ENCODE measurements at places on chromosomes 12 and 14.
A peak's percentile ranks its signal among the peaks of the same experiment; 100 is the strongest.

DNA sequence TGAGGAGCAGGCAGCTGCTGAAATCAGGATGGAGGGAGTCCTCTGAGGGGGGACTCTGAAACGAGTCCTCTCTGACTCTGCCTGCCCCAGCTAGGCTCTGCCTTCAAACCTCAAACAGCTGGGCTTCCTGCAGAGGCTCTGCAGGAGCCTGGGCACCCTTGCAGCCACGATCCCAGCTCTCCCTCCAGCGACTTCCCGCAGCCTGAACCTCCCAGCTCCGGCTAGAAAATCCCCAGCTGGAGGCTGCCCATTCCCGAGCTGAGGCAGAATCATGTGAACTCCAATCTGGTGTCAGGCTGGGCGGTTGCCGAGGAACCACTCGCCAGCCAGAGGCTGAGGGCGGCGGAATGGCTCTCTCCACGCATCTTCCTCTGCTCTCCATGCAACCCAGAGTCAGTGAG lies at the start of gene GPR68:
Gene GPR68, minus strand, starts transcription at position 204 of the 401 bp plus-strand sequence. CDS start 9,654 bp downstream, outside the sequence.
- no peak for DNase-seq

- DNase-seq: no peak
These were observed 645.6 kb upstream of the TMEM132C start for GRCh38 chr12:127621366-127621765.

DNA sequence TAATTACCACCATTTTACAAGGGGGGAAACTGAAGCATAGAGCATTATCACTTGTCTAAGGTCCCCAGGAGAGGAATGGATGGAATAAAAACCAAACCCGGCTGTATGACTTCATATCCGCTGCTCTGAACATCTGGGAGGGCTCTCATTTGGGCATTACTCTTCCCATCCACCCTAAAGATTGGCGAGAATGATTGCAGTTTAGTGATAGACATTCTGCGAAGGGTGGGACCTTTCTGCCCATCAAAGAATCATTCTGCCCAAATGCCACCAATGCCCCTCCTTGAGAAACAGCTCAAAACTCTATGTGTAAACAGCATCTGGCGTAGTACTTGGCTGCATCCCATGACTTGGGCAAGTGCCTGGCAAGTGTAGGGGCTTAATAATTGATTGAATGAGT lies 11.6 kb downstream of the CHST11 start:
- DNase-seq: no peak

GRCh38 chr14:59511916-59512575 lies 27.7 kb downstream of the JKAMP start:
- DNase-seq: peak; percentile 32

GRCh38 chr12:4289998-4290790 lies 16.6 kb downstream of the CCND2 start:
- no peak for DNase-seq

- DNase-seq: no peak
These were observed 74.2 kb downstream of the TPH2 start for GRCh38 chr12:72012874-72013273.
